Dermis microvascular lymphatic vessel endothelial cell (primary cell): ENCODE measurements at places on chromosomes 16 and 17. TPM values are rescaled to one million over a fixed set of nuclear protein-coding genes. Genes with fewer than 3 reads are reported as not detected.

- DNase-seq: no peak
These were observed 59.4 kb upstream of the XYLT1 start for GRCh38 chr16:17529982-17530760.

- no peak for DNase-seq
These were observed 516.8 kb downstream of the MAF start for GRCh38 chr16:79083508-79084299.

GRCh38 chr16:67006930-67007658 is 18.7 kb downstream of the CES4A start:
- DNase-seq: no peak

GRCh38 chr17:82596296-82596695 is 51.9 kb downstream of the WDR45B start:
- no peak for DNase-seq

GRCh38 chr17:50372222-50372757 is 694 bp downstream of the MRPL27 start:
- no peak for DNase-seq

DNA sequence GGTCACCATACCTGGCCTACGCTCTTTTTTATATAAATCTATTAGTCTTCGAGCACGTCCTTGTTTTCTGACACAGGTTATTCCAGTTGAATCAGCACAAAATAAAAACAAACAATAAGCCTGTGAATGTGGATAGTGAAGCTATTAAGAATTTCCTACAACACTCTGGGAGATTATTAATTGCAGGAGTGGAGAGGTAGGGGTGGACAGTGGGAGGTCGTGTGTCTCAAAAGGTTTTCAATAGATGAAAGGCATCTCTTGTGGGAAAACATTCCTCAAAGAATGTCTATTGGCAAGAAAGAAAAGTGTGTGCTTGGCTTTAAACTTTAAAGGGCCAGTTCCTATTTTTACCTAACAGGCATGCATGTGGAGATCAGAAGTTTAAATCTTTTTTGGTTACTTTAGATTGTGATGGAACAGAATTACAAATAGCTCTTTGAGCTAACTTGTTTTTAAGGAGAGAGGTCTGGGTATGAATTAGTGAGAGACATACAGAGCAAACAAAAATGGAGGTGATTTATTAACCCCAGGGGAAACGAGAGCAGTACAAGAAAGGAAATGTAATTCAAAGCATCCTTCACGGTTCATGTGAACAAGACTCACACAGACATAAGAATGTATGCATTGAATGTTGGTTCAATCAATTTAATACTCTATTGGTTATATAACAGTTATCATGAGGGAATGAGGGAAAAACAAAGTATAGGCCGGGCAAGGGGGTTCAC is 9.0 kb downstream of the SMYD4 start:
- DNase-seq: no peak

The SDR42E1 gene
- 1.3 and 4.4 TPM in 2 replicates for total RNA-seq

The CD300A gene
- total RNA-seq: not detected in 2 replicates
